ENCODE measurements at places on chromosomes 2 and 18. TPM values are rescaled to one million over a fixed set of nuclear protein-coding genes. Genes with fewer than 3 reads are reported as not detected.

DNA sequence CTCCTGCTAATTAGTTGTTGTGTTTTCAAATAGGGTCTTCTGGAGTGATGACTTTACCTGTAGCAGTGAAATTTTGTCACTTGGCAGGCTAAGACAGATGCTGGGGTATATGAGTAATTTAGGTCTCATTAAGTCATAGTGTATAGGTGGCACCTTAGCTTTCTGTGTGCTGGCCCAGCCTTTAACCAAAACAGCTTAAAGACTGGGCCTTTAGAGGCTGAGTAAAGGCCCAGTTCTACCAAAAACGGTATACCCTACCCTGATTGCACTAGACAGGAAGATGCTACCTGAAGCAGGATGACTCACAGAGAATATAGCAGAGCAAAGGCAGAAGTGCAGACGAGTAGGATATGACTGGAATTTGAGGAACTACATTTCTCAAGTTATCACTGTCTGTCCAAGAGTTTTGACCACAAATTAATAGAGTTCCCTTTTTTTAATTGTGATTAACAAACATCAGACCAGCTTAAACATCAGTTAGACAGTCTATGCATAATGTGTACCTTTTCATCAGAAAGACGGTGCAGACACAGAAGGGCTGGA lies 337.9 kb upstream of the SALL3 start:
- no peak for DNase-seq

DNA sequence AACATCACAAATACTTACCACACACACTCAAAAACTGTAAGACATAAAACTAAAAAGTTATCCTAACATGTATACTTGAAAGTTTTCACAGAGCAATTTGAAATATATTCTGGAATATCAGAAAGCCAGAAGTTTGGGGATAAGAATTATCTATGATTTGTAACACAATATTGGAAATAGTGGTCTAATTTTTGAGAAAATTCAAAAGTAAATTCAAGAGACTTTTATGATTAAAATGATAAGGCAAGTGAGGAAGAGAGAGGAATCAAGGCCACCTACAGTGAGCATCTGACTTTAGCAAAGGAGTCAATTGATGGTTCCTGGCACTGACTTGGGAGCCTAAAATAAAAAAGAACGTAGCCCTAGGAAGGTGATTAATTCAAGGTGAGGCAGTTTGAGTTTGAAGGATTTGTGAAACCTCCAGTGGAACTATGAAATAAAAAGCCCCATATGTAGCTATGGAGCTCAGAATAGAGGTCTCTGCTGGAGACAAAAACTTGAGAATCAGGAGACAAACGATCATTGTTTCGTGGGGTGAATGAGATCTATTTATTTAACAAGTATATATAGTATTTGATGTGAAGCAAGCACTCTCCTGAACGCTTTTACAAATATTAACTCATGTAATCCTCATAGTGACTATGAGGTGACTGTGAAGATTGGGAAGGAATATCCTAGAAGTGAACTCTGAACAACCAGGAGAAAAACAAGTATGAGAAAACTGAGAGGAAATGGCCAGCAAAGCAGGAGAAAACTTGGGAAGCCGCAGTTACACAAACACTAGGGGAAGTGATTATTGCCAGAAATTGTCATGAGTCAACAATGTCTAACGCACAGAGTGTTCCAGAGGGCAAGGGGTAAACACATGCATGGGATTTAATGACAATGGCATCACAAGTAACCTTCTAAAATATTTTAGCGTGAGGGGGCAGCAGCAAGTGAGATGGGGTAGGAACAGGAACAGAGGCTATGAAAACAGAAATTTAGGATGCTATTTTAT lies 12.8 kb downstream of the TFPI start:
- no peak for DNase-seq

Gene LCT
- total RNA-seq = not detected

Gene KLHL30
- 0.07 TPM for total RNA-seq

Gene TUBA3D
- total RNA-seq = 0.25 TPM

Gene SULT6B1
- not detected for total RNA-seq
